ENCODE measurements at places on chromosomes 6 and 20.

GRCh38 chr20:37297066-37297736 is 7.7 kb downstream of the MANBAL start:
- no peak for DNase-seq

GRCh38 chr6:25637211-25637610 is 14.8 kb upstream of the SCGN start:
- no peak for DNase-seq

DNA sequence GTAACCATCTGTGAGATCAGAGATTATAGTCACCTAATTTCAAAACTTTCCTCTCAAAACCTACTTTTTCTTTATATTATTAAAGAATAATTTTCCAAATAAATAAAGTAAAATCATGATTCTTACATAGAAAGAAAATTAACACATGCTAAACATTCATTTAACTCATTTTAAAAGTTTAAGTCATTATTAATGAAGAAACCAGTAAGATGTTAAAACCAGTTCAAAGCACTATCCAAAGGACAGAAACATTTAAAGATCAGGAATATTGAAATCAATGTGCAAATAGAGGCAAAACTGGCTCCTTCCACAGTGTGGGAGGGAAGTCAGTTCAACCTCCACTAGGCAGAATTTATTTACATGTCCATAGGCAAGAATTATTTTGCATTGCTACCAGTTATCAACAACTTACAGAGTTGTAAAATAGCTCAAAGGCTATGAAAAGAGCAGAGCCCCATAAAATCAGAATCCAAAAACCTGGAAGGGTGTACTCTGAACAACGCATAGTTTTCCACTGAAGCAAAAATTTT is 146.9 kb downstream of the KHDC1L start:
- no peak for DNase-seq

DNA sequence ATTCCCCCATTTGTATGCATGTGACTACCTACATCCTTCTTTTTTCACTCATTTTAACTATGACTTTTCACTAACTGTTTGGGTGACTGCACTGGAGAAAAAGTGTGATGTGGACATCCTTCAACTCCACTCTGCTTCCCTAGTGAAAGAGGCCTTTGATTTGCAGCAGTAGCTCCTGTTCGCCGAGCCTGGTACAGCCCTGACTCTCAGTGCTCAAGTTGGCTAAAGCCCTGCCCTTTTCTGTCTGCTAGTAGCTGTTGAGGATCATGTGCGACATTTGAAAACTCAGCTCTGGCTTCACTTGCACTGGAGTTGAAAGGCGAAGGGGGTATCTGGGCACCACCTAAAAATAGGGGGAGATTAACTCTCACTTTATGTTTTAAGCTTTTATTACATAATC is 42.1 kb downstream of the DAAM2 start:
- no peak for DNase-seq

DNA sequence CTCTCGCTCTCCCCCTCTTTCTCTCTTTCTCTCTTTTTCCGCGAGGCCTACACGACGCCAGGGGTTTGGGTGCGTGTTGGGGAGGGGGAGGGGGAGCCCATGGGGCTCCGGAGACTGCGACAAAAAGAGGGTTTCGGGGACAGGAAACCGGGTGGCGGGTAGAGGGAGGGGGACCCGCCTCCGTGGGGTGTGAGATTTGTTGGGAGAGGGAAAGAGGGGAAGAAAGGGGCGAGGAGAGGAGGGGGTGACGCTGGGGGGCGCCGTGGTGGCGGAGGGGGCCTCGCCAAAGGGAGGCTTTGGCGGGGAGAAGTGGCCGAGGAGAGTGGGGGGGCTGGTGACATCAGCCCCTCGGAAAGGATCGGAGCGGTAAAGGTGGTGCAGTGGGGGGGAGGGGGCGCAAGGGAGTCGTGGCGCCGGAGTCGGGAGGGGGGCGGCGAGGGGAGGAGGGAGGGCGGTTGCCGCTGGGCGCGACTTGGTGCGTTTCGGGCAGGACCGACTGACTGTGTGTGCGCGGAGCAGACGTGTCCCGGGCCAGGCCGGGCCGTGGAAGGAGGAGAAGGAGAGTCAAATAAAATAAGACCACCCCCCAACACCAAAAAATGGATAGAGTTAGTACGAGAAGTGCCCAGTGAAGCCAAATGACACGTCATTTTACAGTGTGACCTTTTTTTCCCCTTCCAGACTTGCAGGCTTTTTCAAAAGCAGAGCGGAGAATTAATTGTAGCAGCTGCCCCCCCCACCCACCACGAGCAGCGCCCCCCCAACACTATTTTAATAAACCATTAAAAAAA is 39.8 kb downstream of the GNAS start:
- DNase-seq: no peak

DNA sequence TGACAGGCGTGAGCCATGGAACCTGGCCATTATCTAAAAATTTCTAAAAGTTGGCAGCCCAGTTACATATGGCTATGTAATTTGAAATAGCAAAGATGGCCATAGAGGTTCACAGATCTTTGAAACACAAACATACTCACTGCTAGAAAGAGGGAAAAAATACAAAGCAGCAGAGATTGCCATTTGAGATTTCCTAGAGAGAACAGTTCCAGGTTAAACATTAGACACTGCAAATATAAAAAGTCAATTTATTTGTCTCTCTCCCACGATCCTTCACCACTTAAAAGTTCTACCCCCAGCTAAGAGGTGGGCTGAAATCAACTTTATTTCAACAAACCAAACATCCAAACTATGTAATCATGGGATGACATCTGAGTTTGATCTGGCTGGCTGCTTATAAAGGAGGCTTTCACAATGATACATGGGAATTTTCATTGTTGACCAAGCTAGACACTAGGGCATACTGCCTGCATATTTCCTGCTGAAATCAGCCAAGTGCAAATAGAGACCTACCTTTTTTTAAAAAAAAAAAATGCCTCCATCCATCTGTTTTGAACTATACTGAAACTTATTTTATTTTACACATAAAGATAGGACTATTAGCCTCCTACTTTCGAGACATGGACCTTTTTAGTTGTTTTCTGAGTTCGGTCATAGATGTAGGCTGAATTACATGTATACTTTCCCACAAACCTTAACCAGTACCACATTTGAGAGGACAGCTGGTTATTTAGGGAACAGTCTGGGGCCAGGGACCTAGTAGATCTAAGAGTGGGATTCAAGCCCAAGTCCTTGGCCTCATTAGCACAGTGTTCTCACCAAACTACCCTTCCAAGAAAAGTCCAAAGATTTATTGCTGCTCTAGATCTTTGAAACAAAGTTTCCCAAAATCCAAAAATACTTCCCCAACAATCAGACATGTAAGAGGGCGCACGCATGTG is 16.6 kb downstream of the DCDC2 start:
- DNase-seq: no peak

All from kidney capillary endothelial cell (primary cell).